ENCODE measurements at places on chromosomes 1 and 21.

DNA sequence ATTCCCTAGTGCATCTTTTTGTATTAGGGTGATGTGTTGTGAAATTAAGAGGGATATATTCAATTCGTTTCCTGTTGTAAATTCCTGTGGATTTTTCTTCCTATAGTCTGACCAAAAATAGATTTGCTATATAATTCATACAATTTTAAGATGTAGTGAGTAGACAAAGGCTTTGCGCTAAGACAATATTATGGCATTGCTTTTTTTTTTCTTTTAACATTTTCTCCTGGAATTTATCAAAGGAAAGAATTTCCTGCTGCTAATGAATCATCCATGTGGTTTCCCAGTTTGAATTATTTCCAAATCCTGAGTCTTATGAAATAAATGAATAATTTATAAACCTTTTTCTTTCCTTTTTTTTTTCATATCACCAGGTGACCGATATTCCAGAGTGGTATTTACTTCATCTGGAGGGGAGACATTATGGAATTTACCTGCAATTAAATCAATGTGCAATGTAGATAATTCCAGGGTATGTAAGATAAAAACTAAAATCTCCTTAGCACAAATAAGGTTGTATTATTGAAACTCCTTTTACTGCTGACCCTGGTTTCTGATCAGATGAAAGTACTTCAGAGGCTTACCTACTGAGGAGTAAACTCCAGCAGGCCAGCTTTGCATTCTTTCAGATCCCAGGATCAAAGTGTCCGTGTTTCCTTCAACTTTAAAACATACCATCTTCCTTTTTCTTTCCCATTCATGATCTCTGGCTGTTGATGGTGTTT is 148.4 kb downstream of the TLR5 start:
- H3K4me1 ChIP-seq = peaks cover 17% of the 10 kb centered on the region
- no peak overlapping the region for H3K4me3 ChIP-seq
- H3K36me3 ChIP-seq = no peaks in the 10 kb centered on the region
- H3K27me3 ChIP-seq = no peaks in the 10 kb centered on the region
- H3K27ac ChIP-seq = no peak overlapping the region

GRCh38 chr1:121516234-121516967 is 331.6 kb downstream of the SRGAP2C start:
- no peak for DNase-seq
- no peak overlapping the region for H3K4me3 ChIP-seq
- H3K36me3 ChIP-seq = no peaks in the 10 kb centered on the region
- H3K4me1 ChIP-seq = peaks cover 12% of the 10 kb centered on the region
- peak overlapping the region; percentile 50 for H3K27ac ChIP-seq

- H3K27ac ChIP-seq = peak overlapping the region; percentile 57
- peak; percentile 13 for DNase-seq
- peaks cover 43% of the 10 kb centered on the region for H3K4me1 ChIP-seq
- no peaks in the 10 kb centered on the region for H3K36me3 ChIP-seq
- H3K27me3 ChIP-seq = no peaks in the 10 kb centered on the region
Measured at GRCh38 chr1:179287946-179288345, 5.7 kb upstream of the SOAT1 start.

DNA sequence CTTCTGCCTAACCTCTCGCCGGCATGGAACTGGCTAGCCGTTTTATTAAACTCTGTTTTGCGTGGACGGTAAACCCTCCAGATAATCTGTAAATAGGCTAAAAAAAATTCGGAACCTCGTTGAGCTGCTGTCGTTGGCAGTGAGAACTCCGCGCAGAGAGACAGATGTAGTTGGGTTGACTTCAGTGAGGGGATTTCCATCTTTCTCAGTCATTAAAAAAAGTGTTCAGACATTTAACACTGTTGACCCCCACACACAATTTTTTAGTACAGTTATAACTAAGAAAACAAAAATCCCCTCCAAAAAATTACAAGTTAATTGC is 464 bp downstream of the PARK7 start:
- no peaks in the 10 kb centered on the region for H3K27me3 ChIP-seq
- DNase-seq = no peak
- H3K4me1 ChIP-seq = peaks cover 33% of the 10 kb centered on the region
- no peaks in the 10 kb centered on the region for H3K36me3 ChIP-seq
- peak overlapping the region; percentile 86 for H3K27ac ChIP-seq

- no peaks in the 10 kb centered on the region for H3K4me1 ChIP-seq
- no peak overlapping the region for H3K27ac ChIP-seq
- H3K4me3 ChIP-seq = no peak overlapping the region
- H3K36me3 ChIP-seq = no peaks in the 10 kb centered on the region
Measured at GRCh38 chr1:19336543-19336942, 24.4 kb downstream of the SLC66A1 start.

GRCh38 chr21:34701726-34702125 is 32.9 kb downstream of the CLIC6 start:
- H3K27ac ChIP-seq = no peak overlapping the region
- H3K27me3 ChIP-seq = no peaks in the 10 kb centered on the region
- DNase-seq = no peak

DNA sequence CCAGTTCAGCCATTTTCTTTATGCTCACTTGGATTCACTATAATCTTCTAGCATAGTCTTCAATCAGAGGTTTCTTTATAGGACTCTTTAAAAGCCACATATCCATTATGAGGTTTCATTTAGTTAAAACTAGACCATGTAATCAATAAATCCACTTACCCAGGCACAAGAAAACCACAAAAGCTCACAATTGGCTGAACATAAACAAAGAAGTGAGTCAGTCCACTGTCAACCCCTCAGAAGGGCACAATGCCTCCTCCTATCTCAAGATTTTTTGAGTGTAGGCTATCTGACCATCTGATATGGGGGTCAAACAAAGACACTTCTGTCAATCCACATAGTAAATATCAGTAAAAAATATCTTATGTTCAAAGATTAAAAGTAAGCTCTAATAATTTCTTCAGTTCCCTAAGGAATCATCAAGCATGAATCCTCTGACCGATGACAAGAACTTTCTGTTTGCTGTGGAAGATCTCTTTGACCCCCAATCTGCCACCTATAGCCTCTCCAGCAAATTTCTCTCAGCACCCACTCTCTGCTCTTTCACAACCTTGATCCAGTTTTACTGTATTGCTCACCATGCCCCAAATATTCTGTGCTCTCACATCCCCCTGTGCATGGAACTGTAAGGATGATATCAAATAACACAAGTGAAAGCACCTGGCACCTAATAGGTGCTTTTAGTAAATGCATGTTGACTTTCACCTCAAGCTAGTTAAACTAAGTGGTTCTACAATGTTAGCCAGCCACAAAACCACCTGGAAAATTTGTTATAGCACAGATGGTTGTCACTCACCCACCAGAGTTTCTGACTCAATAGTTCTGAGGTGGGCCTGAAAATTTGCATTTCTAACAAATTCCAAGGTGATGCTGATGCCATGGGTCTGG is 16.7 kb downstream of the RAB3B start:
- H3K36me3 ChIP-seq = no peaks in the 10 kb centered on the region
- no peaks in the 10 kb centered on the region for H3K27me3 ChIP-seq
- H3K4me1 ChIP-seq = peaks cover 7% of the 10 kb centered on the region
- no peak overlapping the region for H3K27ac ChIP-seq
- DNase-seq = no peak

DNA sequence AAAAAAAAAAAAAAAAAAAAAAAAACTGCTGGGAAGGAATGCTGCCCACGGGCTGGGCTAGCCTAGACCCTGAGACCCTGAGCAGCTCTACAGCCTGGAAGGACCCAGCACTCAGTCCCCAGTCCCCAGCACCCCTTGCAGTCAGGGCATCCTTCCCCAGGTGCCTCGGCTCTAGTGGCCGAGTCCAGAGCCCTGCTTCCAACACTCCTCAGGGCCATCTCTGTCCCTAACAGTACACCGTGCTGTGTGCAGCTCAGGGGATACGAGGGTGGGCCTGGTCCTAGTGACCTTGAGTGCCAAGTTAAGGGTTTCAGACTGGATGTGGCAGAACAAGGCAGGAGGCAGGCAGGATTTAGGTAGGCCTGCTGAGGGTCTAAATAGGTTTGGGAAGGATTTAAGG is 50.2 kb upstream of the LRP8 start:
- no peak overlapping the region for H3K4me3 ChIP-seq
- H3K27me3 ChIP-seq = no peaks in the 10 kb centered on the region
- H3K36me3 ChIP-seq = no peaks in the 10 kb centered on the region
- DNase-seq = no peak

- H3K36me3 ChIP-seq = no peaks in the 10 kb centered on the region
- no peaks in the 10 kb centered on the region for H3K4me1 ChIP-seq
- no peaks in the 10 kb centered on the region for H3K27me3 ChIP-seq
Measured at GRCh38 chr1:9720785-9721605, 69.5 kb downstream of the PIK3CD start.

DNA sequence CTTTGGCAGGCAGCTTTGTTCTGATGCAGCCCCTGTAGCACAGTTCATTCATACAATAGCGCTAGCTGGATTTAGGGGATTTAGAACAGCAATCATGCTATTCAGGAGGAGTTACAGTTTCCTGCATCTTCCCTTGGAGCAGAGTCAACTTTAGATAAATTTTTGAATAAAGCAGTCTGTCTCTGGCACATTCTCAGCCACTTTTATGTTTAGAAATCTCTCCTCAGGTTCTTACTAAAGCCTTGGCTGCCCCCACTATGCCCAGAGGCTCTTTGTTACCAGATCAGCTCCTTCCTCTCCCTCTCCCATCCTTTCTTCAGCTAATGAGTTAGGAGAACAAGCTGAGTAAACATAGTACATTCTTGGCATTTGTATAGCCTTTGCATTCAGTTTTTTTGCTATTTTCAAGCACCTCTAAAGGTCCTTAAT is 17.0 kb upstream of the PIGC start:
- no peak for DNase-seq
- H3K27me3 ChIP-seq = no peaks in the 10 kb centered on the region
- H3K4me3 ChIP-seq = no peak overlapping the region

DNA sequence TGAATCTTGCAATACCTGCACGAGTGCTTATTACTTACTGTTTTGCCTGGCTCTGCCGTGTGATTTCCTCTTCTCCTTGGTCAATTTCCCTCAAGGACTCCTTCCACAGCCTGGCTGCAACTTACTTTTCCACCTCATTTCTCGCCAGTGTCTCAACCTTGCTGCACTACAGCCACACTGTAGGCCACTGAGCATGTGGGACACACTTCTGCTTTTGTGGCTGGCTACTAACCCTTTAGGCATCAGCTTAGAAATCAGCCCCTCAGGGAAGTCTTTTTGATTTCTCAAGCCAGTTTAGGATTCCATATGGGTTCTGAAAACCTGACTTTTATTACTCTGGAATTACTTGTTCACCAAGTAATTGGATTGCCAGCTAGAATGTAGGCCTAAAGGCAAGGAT is 5.2 kb upstream of the DMRTB1 start:
- no peaks in the 10 kb centered on the region for H3K4me1 ChIP-seq
- no peaks in the 10 kb centered on the region for H3K27me3 ChIP-seq
- H3K36me3 ChIP-seq = no peaks in the 10 kb centered on the region
- no peak for DNase-seq

DNA sequence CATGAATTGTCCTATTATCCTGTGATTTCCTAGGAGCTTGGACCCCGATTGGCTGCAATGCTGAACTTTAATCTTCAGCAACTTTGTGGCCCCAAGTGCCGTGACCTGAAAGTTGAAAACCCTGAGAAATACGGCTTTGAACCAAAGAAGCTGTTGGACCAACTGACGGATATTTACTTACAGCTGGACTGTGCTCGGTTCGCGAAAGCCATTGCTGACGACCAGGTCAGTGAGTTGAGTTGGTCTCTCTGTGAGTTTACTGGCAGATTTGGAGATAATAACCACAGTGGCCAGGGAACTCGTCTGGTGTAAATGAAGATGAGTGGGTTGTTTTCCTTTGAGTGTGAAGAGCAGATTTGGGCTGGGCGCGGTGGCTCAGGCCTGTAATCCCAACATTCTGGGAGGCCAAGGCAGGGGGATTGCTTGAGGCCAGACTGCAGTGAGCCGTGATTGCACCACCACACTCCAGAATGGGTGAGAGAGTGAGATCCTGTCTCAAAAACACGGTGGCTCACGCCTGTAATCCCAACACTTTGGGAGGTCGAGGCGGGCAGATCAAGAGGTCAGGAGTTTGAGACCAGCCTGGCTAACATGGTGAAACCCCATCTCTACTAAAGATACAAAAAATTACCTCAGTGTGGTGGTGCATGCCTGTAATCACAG is 39.1 kb upstream of the KIF1B start:
- no peaks in the 10 kb centered on the region for H3K27me3 ChIP-seq
- peaks cover 19% of the 10 kb centered on the region for H3K4me1 ChIP-seq
- H3K4me3 ChIP-seq = no peak overlapping the region
- no peak overlapping the region for H3K27ac ChIP-seq
- DNase-seq = no peak

GRCh38 chr1:206680279-206680678 is 4.4 kb upstream of the MAPKAPK2 start:
- DNase-seq = no peak
- no peak overlapping the region for H3K27ac ChIP-seq
- no peak overlapping the region for H3K4me3 ChIP-seq
- no peaks in the 10 kb centered on the region for H3K36me3 ChIP-seq
- peaks cover 7% of the 10 kb centered on the region for H3K4me1 ChIP-seq

- no peaks in the 10 kb centered on the region for H3K36me3 ChIP-seq
- no peak for DNase-seq
- no peaks in the 10 kb centered on the region for H3K27me3 ChIP-seq
- no peak overlapping the region for H3K4me3 ChIP-seq
Measured at GRCh38 chr1:221268295-221268694, 389.1 kb downstream of the HLX start.

All from body of pancreas (tissue), 4 donors.